ENCODE measurements at places on chromosomes 11 and 22. TPM values are rescaled to one million over a fixed set of nuclear protein-coding genes. Genes with fewer than 3 reads are reported as not detected.

The FREY1 gene
- total RNA-seq = not detected

The MS4A4A gene
- total RNA-seq = 10.3 TPM

The CCDC117 gene
- total RNA-seq = 14.2 TPM

The SLC15A3 gene
- 23.1 TPM for total RNA-seq

The FOLR2 gene
- total RNA-seq = 19.4 TPM

The AIFM3 gene
- not detected for total RNA-seq

The SHISAL1 gene
- 7.6 TPM for total RNA-seq

The LYVE1 gene
- total RNA-seq = 62.9 TPM

The MYO18B gene
- not detected for total RNA-seq

The HTR3B gene
- total RNA-seq = not detected

The LRRC32 gene
- total RNA-seq = 66.3 TPM

The CHST1 gene
- 2.0 TPM for total RNA-seq

The OLFML1 gene
- total RNA-seq = 11.5 TPM

The DLG2 gene
- 10.1 TPM for total RNA-seq

The GGTLC2 gene
- total RNA-seq = not detected

The MS4A3 gene
- not detected for total RNA-seq

The LARGE1 gene
- 29.5 TPM for total RNA-seq

The WBP2NL gene
- 2.0 TPM for total RNA-seq

The CRYBA4 gene
- total RNA-seq = not detected

The PIWIL4 gene
- total RNA-seq = 3.2 TPM

The CDON gene
- total RNA-seq = 9.8 TPM

The CALCB gene
- 2.0 TPM for total RNA-seq

The LGR4 gene
- 65.6 TPM for total RNA-seq

The PLEKHB1 gene
- 7.9 TPM for total RNA-seq

The SLC29A2 gene
- 4.2 TPM for total RNA-seq

The COPB1 gene
- total RNA-seq = 59.9 TPM
